ENCODE measurements at places on chromosomes 7 and 10.
A peak's percentile ranks its signal among the peaks of the same experiment; 100 is the strongest.

GRCh38 chr7:128303133-128303532, 40.6 kb downstream of the RBM28 start:
- no peak for DNase-seq

DNA sequence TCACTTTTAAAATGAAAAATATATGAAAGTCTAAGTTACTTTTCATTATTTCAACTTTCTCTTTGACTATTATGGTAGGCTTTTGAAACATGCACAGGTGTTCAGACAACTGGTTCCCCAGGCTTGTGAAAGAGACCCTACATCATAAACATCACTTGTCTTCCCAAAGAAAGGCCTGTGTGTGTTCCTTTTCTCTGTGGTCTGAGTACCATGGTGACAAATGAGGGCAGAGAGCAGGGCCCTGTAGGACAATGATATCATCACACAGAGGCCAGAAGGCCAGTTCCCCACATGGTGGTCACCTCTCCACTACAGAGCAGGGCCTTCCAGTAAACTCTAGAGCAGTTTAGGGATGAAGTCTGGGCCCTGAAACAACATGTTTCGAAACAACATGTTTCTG, 288.8 kb downstream of the USP6NL start:
- no peak for DNase-seq

GRCh38 chr7:91251877-91252276, 12.4 kb upstream of the FZD1 start:
- DNase-seq = no peak

DNA sequence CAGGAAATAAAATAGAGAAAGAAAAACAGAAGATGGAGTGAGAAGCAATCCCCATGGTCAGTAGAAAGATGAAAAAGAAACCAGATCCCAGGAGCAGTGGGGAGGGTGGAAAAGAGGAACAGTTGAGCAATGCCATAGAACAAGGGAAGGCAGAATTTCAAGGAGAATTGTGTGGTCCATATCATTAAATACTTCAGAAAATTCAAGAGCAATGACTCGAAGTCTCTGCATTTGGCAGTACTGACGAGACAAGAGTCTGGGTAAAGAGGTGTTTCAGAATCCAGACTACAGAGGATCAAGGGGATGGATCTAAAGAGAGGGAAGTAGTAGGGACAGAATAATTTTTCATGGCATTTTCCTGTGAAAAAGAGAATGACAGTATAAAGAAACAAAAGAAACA, 512.6 kb downstream of the PHTF2 start:
- no peak for DNase-seq

GRCh38 chr7:137978464-137979237, 23.2 kb downstream of the CREB3L2 start:
- no peak for DNase-seq

- no peak for DNase-seq
Measured at GRCh38 chr7:29783671-29784070, 22.6 kb upstream of the WIPF3 start.

GRCh38 chr10:99457813-99458212, 27.4 kb upstream of the GOT1 start:
- no peak for DNase-seq

DNA sequence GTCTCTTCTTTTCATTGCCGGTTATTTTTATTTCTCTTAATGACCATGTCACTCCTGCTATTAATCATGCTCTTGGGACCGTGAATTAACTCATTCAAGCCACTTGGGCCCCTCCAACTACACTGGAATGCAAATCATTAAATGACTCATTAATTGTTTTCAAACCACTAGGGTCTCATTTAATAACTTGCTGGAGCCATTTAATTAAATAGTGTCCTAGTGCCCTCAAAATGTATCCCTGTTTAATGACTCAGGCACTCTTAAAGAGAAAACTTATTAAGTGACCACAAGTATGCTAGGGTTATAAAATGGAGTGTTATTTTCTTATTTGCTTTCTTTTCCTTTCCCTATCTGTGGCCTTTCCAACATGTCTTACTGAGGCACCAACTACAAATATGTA, 73.0 kb downstream of the PLXDC2 start:
- no peak for DNase-seq

DNA sequence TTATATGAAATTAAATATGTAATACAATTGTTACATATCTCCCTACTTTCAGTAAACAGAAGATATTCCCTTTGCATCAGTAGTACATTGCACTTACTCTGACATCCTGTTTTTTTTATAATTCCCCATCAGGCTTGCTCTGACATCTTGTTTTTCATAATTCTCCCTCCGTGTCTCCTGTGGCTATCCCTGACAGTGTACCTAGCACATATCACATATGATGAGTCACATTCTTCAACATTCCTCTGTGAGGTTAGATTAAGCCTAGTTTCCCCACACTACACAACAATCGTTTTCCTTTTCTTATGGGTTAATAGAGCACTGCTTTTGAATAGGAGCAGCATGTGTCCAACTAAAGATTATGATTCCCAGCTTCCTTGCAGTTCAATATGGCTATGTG, 250.6 kb upstream of the NPVF start:
- no peak for DNase-seq

GRCh38 chr10:78579995-78580394, 488.8 kb upstream of the ZMIZ1 start:
- peak; percentile 89 for DNase-seq

GRCh38 chr7:98795741-98796493, 73.9 kb downstream of the TMEM130 start:
- DNase-seq = no peak

DNA sequence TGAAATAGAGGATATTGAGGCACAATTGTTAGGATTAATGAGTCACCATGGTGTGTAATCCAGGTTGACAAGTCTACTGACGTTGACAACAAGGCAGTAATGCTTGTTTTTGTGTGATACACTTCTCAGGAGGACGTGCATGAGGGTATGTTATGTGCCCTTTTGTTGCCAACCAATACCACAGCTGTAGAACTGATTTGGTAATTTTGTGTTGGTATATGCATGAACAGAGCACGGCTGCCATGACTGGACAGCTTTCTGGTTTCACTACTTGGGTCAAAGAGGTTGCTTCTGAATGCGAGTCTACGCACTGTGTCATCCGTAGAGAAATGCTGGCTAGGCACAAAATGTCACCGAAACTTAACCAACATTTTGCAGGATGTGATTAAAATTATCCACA, 32.9 kb downstream of the PHTF2 start:
- DNase-seq = no peak

- DNase-seq = no peak
Measured at GRCh38 chr7:43199371-43200160, 87.1 kb downstream of the HECW1 start.

GRCh38 chr10:113407218-113407617, 145.6 kb upstream of the HABP2 start:
- DNase-seq = no peak

- no peak for DNase-seq
Measured at GRCh38 chr7:128113839-128114238, 82.6 kb upstream of the LRRC4 start.

DNA sequence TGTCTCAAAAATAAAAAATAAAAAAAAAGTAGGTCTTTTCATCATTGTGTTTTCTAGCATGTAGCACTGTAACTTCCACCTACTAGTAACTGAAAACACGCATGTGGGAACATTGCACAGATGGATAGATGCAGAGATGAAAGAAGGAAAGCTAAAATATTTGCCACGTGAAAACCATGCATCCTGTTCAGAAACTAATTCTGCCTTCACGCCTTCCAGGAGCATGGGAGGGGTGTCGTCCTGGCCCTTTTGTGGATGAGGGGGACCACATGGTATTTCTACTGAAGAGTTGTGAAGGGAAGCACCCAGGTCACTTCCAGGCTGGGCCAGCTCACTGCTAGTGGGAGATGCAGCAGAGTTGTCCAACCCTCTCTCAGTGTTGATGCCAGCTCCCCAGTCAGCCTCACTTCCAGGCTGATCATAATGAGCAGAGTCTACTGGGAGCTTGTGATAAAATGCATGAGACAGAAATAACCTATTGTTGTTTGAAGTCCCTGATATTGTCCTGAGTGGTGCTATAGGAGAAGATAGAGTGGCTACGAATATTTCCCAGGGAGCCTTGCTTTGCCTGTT, 287.1 kb upstream of the CELF2 start:
- no peak for DNase-seq

DNA sequence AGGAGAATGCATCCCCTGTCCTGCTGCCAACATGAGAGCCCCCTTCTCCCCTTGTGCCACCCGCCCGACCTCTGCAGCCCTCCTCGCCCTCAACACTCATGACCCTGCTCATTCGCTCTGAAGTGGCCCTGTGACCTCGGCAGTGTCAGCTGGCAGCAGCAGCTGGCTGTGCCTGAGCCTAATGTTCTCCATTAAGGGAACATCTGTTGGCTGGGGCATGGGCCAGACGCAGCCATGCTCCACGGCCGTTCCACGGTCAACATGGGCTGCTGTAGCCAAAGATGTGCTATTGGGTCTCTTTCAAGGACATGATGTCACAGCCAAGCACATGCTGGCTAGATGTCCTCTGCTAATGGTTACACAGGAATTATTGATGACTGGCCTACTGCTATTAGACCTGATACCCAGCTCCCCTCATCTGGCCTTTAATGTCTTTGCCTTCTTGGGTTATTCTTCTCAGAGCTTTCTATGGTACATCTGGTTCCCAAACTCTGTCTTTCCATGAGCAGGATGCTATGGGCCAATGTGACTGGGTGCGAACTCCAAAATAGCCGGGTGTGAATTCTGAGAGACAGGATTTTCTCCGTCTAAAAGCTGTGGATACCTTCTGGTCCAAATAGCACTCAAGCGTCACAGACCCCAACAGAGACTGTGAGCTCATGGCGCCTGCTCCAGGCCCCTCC, 22.4 kb downstream of the ADCYAP1R1 start:
- DNase-seq = no peak
